Right ventricle myocardium inferior (tissue), 1 donor: ENCODE measurements at places on chromosomes 12 and 14. TPM values are rescaled to one million over a fixed set of nuclear protein-coding genes. Genes with fewer than 3 reads are reported as not detected.
A peak's percentile ranks its signal among the peaks of the same experiment; 100 is the strongest.

Gene PRIMA1
- 10.3 TPM for total RNA-seq

Gene GDF3
- not detected for total RNA-seq

DNA sequence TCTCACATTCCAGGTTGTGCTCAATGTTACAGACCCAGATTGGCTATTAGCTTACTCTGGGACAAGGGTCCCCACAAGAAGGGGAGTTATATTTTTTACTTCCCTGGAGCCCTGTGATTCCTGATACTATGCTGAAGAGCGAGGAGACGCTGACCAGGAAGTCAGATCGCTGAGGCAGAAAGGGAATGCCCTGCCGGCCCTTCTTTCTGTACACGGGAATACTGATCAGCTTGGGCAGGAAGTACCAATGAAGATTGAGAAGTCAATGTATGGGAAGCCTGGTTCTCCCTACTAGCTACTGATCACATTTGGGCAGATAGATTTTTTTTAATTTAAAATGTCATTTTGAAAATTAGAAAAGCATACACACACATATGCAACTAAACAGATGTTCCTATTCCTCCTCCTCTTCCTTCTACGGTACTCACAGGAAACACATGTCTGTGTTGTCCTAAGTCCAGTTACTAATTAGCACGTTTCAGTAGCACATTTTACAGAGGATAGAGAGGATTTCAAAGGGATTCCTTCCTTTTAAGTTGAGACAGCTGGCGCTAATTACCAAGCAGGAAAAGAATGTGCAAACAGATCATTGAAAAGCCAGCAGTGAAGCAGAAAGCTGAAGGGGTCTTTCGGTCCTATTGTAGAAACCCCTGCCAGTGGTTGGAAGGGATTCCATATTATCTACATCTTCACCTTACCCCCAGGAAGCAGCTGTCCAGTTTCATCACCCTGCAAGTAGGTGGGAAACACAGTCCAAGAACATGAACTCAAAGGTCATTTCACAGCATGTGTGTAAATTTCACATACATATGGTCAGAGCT, 292.4 kb downstream of the DUSP6 start:
- peak; percentile 39 for DNase-seq

DNA sequence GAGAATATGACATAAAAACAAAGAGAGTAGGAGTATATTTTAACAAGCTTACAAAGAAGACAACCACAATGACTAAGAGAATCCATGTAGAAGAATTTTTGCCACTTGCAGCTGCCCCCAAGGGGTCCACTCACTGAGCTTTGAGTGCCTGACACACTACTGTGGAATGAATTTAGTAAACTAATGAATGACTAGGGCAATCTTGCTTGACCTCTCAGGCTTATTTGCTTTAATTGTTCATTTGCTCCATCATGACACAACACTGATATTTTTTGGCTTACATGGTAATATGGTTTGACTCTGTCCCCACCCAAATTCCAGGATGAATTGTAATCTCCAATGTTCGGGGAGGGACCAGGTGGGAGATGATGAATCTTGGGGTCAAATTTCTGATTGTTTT, 249.1 kb upstream of the FAR2 start:
- no peak for DNase-seq

Gene IAPP
- total RNA-seq = not detected

- DNase-seq = no peak
These were observed 1.9 kb downstream of the CCDC184 start for GRCh38 chr12:48185181-48185919.

GRCh38 chr12:13061377-13061776, 17.2 kb downstream of the FAM234B start:
- DNase-seq = no peak

Gene FKBP3
- 121 TPM for total RNA-seq

GRCh38 chr12:117470804-117471203, 109.4 kb upstream of the NOS1 start:
- DNase-seq = no peak

DNA sequence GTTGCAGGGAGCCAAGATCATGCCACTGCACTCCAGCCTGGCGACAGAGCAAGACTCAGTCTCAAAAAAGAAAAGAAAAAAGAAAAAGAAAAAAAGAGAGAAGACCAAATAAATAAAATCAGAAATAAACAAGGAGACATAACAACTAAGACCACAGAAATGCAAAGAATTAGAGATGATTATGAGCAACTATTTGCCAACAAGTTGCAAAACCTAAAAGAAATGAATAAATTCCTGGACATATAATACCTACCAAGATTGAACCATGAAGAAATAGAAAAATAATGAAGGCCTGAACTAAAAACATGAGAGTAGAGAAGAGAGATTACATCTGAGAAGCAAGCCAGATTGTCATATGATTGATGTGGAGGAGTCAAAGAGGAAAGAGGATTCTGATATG, 17.6 kb upstream of the EPS8 start:
- no peak for DNase-seq
